ENCODE measurements at places on chromosomes 1 and 21.
A peak's percentile ranks its signal among the peaks of the same experiment; 100 is the strongest.

- DNase-seq, result no peak
Measured at GRCh38 chr1:19317126-19317910, 5.2 kb downstream of the SLC66A1 start.

- DNase-seq, result no peak
Measured at GRCh38 chr1:70866542-70867264, 180.9 kb downstream of the PTGER3 start.

DNA sequence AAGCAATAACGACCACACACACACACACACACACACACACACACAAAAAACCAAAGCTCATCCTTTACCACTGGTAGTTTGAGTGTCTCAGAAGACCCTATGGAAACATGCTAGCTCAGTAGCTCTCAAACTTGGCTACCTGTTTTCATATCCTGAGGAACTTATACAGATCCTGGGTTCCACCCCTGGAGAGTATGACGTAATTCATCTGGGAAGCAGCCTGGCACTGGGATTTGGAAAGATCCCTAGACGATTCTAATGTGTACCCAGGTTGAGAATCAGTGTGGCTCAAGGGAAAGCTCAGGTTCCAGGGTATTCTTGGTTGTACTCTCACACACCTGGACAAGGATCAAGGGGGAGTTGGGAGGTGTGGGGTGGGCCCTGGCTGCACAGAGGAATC, 85.9 kb downstream of the SELENOF start:
- DNase-seq, result no peak

GRCh38 chr21:31830701-31831100, 42.1 kb upstream of the HUNK start:
- no peak for DNase-seq

GRCh38 chr21:43623588-43623987, 35.7 kb downstream of the HSF2BP start:
- no peak for DNase-seq

DNA sequence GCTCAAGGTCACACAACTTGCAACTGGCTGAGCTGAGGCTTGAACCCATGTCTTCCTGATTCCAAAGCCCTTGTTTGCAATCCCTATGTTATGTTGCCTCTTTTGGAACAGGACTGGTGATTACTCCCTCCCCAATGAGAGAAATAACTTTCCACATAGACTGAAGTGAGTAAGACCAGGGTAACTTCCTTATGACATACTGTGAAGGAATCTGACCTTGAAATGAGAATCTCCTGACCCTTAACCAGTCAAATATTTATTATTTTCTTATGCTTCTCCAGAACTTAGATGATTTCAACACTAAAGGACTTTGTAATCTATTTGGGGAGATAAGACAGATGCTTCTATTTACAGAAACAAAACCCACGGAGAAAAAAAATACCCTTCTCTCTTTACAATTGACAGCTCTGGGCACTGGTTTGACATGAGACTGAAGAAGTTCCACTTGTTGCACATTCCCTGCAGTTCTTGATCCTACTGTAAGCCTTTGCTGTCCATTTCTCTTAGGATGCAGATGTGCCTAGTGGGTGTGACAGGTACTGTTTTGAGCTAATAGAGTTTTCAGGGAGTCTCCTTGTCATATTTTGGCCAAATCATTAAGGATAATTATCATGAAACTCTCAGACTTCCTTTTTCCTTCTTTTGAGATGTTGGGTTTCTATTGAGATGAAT, 3.9 kb upstream of the RPTN start:
- DNase-seq, result no peak

- DNase-seq, result no peak
Measured at GRCh38 chr1:241250465-241250864, 106.5 kb downstream of the RGS7 start.

DNA sequence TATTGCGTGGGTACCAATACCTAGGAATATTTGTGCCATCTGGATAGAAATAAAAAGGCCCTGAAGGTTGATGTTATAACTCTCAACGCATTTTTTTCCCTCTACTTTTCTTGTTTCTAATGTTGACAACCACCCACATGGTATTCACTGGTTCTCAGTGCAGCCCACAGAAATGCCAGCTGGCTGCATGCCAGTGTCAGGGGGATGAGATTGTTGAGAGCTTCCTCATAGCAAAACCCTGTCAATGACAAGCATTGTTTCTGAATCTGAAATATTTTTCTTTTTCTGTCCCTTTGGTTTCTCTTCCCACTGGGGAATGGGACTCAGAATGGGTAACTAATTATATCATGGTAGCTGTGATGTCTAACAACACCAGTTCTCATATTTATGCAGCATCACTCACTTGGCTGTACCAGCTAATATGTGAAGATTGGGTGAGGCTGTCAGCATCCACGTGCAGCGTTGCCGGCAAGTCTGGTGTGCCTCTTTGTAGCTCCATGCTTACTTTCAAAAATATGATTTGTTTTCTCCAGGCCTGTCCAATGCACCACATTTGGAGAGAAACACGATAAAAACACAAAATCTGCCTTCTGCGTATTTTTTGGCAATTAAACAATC, 284.6 kb downstream of the PTBP2 start:
- peak; percentile 40 for DNase-seq

- DNase-seq, result no peak
Measured at GRCh38 chr1:220717800-220718640, 27.9 kb downstream of the C1orf115 start.

DNA sequence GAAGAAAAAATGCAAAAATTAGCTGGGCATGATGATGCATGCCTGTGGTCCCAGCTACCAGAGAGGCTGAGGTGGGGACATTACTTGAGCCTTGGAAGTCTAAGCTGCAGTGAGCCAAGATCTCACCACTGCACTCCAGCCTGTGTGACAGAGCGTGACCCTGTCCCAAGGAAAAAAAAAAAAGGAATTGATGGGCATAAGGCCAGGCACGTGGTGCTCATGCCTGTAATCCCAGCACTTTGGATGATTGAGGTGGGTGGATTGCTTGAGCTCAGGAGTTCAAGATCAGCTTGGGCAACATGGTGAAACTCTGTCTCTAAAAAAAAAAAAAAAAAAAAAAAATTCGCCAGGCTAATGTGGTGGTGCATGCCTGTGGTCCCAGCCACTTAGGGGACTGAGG, 55.8 kb upstream of the ATP2B4 start:
- no peak for DNase-seq
